ENCODE measurements at places on chromosomes 4 and X. TPM values are rescaled to one million over a fixed set of nuclear protein-coding genes. Genes with fewer than 3 reads are reported as not detected.

DNA sequence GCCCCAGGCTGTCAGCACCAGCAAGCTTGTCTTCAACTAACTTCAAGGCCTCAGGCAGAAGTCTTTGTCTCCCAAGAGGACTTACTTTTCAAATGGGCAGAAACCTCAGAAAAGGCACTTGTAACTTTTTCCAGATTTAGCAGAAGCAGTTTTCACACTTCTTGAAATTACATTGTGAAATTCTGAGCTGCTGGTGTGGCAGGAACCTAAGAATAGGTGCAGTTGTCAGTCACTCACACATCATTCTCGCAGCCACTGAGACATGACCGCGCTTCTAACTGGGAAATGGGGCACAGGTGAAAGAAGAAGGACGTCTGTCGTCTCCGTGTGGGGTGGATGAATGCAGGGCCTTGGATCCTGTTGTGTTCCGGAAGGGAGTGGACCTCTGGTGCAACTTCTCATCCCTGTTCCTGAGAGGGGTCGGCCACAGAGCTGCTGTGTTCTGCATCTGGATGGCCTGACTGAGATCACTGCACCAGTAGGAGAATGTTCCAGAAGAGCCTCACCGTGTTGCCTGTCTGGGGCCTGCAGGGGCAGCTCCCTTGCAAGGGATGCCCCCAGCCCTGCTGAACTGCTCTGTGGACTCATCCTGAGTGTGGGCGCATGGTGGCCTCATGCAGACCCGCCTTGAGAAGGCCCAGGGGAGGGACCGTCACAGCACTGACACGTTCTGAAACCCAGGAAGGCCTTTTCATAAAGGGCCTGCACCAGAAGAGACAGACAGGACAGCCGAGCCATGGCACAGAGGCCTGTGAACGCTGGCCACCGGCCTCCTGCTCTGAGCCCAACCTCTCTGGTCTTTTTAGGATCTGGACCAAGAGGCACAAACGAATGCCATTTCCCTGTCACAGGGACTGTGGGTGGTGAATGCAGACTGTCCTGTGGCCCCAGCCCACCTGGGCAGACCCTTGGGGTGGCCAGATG is 18.7 kb downstream of the NAT8L start:
- no peak for DNase-seq

DNA sequence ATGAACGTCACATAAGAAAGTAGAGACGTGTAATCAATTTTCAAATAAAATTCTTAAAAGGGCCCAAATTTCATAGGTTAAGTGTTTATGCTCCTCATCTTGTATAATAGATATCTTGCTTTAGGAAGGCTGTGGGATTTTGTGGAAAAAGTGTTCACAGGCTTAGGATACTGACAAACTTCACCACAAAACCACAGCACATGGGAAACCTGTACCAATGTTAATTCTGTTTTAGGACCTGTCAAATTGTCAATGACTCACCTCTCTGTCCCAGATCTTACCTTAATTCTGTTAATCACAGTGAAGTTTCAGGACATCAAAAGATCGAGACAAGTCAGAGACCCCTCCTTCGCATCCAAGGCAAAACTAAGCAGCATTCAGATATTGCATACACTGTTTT is 24.2 kb downstream of the FGFBP1 start:
- DNase-seq, result no peak

DNA sequence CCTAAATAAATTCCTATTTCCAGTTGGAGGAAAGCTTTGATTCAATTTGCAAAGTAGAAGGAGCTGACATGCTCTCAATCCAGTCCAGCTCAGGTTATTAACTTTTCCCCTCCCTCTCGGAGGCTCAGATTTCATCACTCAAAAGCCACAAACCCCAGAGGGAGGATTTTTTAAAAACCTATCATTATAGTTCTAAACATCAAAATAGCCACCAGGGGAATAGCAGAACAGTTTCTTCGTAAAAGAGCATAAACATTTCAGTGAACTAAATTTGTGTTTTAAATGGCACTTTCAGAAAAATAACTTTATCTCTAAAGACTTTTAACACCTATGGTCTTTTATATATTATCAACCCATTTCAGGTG is 8.8 kb downstream of the GPRIN3 start:
- no peak for DNase-seq

GRCh38 chr4:53734584-53735353 is 143.5 kb upstream of the LNX1 start:
- DNase-seq, result no peak

GRCh38 chr4:127656047-127656680 is 23.4 kb downstream of the INTU start:
- no peak for DNase-seq

DNA sequence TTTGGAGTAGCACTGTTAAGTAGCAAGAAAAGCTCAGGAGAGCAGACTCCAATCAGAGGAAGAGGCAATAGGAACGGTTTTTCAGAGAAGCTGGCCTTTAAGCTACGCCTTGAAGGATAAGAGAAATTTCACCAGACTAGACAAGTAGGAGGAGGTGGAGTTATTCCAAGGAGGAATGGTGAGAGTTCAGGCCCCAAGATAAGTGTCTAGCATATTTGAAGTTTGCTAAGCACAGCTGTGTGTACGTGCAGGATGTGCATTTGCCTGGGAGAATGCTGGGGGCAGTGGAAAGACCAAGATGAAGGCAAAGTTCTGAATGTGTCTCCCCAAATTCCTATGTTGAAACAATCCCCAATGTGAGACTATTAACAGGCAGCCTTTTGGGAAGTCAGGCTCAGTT is 91.6 kb downstream of the SOWAHB start:
- DNase-seq, result no peak

GRCh38 chrX:155262970-155263754 is 1.1 kb downstream of the RAB39B start:
- no peak for DNase-seq

GRCh38 chrX:110665223-110666002 is 130.2 kb downstream of the CHRDL1 start:
- DNase-seq, result peak; percentile 45

GRCh38 chr4:105556206-105556605 is 3.8 kb downstream of the ARHGEF38 start:
- DNase-seq, result no peak

DNA sequence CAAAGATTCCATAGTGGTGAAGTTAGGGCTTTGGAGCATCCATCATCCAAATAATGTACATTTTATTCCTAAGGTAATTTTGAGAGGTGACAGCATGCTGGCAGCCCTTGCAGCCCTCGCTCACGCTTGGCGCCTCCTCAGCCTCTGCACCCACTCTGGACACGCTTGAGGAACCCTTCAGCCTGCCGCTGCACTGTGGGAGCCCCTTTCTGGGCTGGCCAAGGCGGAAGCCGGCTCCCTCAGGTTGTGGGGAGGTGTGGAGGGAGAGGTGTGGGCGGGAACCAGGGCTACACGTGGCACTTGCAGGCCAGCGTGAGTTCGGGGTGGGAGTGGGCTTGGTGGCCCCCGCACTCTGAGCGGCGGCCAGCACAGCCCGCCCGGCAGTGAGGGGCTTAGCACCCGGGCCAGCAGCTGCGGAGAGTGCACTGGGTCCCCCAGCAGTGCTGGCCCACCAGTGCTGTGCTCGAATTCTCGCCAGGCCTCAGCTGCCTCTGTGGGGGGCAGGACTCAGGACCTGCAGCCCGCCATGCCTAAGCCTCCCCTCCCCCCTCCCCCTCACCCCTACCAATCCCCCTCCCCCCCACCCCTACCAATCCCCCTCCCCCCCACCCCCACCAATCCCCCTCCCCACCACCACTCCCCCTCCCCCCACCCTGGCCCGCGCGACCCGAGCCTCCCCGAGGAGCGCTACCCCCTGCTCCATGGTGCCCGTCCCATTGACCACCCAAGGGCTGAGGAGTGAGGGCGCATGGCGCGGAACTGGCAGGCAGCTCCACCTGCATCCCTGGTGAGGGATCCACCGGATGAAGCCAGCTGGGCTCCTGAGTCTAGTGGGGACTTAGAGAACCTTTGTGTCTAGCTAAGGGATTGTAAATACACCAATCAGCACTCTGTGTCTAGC is 37.0 kb upstream of the DKK2 start:
- DNase-seq, result no peak

DNA sequence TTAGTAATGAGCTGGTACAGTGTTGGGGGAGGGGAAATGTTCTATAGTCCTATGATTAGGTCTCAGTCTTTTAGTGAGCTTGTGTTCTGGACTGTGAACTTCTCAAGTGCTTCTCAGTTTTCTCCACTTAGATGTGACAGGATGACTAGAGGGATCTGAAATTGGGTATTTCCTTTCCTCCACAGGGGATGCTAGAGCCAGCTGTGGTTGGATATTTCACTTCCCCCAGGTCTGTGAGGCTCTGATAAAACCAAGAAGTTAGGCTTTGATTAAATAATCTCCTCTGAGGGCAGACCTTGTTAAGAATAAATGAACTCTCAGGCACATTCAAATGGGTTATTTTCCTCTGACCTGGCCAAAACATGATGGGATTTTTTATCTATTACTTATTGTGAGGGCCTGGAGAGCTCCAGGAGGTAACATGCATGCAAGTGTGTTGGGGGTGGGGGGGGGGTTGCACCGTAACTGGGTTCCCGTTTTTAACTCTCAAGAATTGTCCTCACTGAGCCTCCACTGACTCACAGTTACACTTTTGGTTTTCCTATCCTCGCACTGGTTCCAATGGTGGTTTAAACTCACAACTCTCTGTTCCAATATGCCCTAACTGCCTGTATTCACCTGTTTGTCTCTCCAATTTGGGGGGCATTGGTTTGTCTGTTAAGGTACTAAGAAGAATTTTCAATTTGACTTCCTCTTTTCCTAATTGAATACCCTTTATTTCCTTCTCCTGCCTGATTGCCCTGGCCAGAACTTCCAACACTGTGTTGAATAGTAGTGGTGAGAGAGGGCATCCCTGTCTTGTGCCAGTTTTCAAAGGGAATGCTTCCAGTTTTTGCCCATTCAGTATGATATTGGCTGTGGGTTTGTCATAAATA is 28.1 kb upstream of the GLRA3 start:
- no peak for DNase-seq

TMPRSS11F gene
- total RNA-seq, result not detected

SPATA4 gene
- total RNA-seq, result not detected

MFSD8 gene
- total RNA-seq, result 14.3 TPM

SMIM10L2A gene
- total RNA-seq, result 0.10 TPM

Data from left lobe of liver (tissue), 2 donors.